ENCODE measurements at places on chromosomes 7 and 10. TPM values are rescaled to one million over a fixed set of nuclear protein-coding genes. Genes with fewer than 3 reads are reported as not detected.

The CPA2 gene
- total RNA-seq, result not detected

The CCSER2 gene
- 24.6 TPM for total RNA-seq

The NT5C3A gene
- 16.3 TPM for total RNA-seq

The DPYSL4 gene
- 4.9 TPM for total RNA-seq

The OR9A2 gene
- 0.12 TPM for total RNA-seq

The MYO1G gene
- 0.08 TPM for total RNA-seq

The OPN1SW gene
- not detected for total RNA-seq

The ANKRD30A gene
- total RNA-seq, result not detected
